ENCODE measurements at places on chromosomes 5 and 9. TPM values are rescaled to one million over a fixed set of nuclear protein-coding genes. Genes with fewer than 3 reads are reported as not detected.

The PCDHGA11 gene
- 0.22 TPM for total RNA-seq

The ACSL6 gene
- total RNA-seq = not detected

DNA sequence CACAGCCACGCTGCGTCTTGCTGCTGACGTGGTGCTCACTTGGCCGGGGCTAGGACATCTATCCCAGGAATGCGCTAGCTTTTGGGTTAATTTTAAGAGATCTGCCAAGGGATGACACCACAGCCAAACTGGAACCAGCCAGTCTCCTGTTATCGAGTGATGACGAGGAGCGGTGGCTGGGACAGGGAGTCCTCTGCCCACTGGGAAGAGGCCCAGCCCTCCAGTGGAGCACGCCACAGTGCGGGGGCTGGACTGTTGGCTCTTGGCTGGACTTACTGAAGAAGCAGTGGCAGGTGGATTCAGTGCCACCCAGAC is 55.1 kb upstream of the PHYKPL start:
- DNase-seq = no peak
- no peak overlapping the region for H3K4me3 ChIP-seq
- no peak overlapping the region for H3K27ac ChIP-seq

GRCh38 chr5:122102825-122103224 is 24.8 kb upstream of the LOX start:
- H3K4me3 ChIP-seq = no peak overlapping the region
- H3K27ac ChIP-seq = no peak overlapping the region
- DNase-seq = no peak
- no peaks in the 10 kb centered on the region for H3K27me3 ChIP-seq
- H3K4me1 ChIP-seq = peaks cover 13% of the 10 kb centered on the region

DNA sequence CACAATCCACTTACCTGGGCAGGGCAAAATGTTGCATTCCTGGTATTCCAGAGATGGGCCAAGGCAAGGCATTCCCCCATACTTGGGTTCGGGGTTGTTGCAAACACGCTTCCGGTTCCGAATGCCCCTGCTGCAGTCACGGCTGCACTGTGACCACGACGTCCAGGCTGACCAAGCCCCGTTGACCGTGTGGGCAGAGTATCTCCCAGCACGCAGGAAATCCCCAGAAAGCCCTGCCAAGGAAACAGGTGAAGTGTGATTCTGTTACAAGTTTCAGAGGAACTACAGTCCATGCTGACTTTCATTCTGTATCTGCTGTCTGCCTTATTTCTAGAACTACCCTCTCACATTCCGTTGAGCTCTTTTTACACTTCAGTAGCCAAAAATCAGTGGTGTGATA is 483.0 kb downstream of the SEMA5A start:
- no peaks in the 10 kb centered on the region for H3K27me3 ChIP-seq
- peaks cover 19% of the 10 kb centered on the region for H3K4me1 ChIP-seq
- H3K36me3 ChIP-seq = no peaks in the 10 kb centered on the region
